ENCODE measurements at places on chromosomes 11 and 22. TPM values are rescaled to one million over a fixed set of nuclear protein-coding genes. Genes with fewer than 3 reads are reported as not detected.

The KRTAP5-2 gene
- total RNA-seq: not detected

The GGTLC3 gene
- not detected for total RNA-seq

The POU2AF3 gene
- total RNA-seq: 2.9 TPM

The LDLRAD3 gene
- total RNA-seq: 3.0 TPM

The THRSP gene
- not detected for total RNA-seq

The KBTBD3 gene
- 8.6 TPM for total RNA-seq

The IGF2 gene
- total RNA-seq: 2,350 TPM

The ABCC8 gene
- 80.5 TPM for total RNA-seq

The TMEM151A gene
- 2.1 TPM for total RNA-seq

The IGHMBP2 gene
- 28.8 TPM for total RNA-seq

GRCh38 chr11:11020747-11021149, 162.9 kb upstream of the ZBED5 start:
- H3K27me3 ChIP-seq: peaks cover 11% of the 10 kb centered on the region
- DNase-seq: no peak
- H3K4me1 ChIP-seq: peaks cover 3% of the 10 kb centered on the region
- no peak overlapping the region for H3K27ac ChIP-seq
- H3K4me3 ChIP-seq: no peak overlapping the region

DNA sequence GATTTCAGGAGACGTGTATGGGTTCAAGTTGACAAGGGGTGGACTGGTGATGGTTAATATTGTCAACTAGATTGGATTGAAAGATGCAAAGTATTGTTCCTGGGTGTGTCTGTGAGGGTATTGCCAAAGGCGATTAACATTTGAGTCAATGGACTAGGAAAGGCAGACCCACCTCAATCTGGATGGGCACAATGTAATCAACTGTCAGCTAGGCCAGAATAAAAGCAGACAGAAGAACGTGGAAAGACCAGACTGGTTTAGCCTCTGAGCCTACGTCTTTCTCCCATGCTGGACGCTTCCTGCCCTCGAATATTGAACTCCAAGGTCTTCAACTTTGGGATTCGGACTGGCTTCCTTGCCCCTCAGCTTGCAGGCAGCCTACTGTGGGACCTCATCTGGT, 1.7 kb upstream of the YPEL4 start:
- H3K4me3 ChIP-seq: no peak overlapping the region
- H3K36me3 ChIP-seq: no peaks in the 10 kb centered on the region
- peaks cover 44% of the 10 kb centered on the region for H3K4me1 ChIP-seq
- DNase-seq: no peak

DNA sequence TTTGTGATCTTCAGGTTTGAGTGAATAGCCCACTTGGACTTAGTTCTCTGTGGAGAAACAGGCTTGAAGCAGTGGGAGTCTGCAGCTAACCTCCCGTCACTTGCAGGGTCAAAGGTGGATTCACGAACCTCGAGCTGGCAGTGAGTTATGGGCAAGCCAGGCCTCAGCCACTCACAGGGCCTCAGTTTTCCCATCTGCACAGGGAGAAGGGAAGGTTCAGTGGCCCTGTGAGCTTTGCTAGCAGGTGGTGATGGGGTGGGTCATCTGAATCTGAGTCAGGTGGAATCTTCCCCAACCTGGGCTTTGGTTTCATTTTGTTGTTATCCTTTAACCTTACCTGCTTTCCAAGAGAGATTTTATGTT, 86.6 kb upstream of the GRIK4 start:
- H3K4me1 ChIP-seq: no peaks in the 10 kb centered on the region
- H3K27me3 ChIP-seq: no peaks in the 10 kb centered on the region
- no peak for DNase-seq
- no peak overlapping the region for H3K27ac ChIP-seq

DNA sequence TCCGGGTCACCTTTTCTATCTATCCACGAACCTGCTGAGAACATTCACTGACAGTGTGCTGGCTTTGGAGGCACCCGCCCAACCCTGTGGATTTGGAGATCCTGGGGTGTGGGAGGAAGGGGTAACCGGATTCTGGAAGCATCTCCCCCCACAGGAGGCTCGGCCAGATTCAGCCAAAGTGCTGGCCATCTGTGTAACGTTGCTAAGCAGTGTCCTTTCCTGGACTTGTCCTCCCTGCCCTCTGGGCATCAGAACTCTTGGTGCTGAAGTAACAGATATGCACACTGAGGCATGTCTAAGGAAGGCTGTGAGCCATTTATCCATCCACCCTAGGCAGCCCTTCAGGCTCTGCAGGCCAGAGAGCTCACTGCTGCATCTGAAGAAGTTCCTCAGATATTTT, 85.7 kb downstream of the SNX19 start:
- no peak for DNase-seq
- no peak overlapping the region for H3K27ac ChIP-seq
- peaks cover 31% of the 10 kb centered on the region for H3K4me1 ChIP-seq
- peaks cover 4% of the 10 kb centered on the region for H3K27me3 ChIP-seq

DNA sequence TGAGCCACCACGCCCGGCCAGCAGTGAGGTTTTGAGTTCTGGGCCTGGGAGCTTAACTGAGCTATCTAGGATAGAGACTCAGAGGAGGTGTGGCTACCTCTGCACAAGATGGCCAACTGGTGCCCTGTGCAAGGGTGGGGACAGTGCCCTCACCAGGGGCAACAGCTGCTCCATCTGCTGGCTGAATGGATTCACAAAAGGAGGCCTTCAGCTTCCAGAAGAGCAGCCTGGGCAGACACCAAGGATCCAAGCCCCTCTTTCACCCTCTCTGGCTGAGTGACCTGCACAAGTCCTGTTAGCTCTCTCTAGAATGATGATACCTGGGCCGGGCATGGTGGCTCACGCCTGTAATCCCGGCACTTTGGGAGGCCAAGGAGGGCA, 33.5 kb upstream of the BAIAP2L2 start:
- H3K27me3 ChIP-seq: no peaks in the 10 kb centered on the region
- no peak overlapping the region for H3K27ac ChIP-seq
- peaks cover 3% of the 10 kb centered on the region for H3K36me3 ChIP-seq
- peaks cover 14% of the 10 kb centered on the region for H3K4me1 ChIP-seq
- no peak for DNase-seq

DNA sequence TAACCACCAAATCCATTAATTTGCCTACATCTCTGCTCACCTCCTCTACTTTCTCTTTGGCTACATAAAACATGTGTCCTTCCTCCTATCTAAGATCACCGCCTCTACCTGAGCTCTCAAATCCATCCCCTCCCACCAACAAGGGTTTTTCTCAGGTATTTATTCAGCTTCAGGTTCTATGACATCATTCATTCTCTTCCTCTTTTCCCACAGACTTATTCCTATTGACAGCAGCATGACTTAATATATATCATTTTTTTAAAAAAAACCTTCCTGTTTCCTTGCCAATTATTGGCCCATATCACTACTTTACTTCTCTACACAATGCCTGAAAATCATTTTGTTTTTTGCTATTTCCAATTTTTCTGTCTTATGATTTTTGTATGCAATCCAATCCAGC, 4.4 kb downstream of the CASP12 start:
- H3K4me1 ChIP-seq: peaks cover 23% of the 10 kb centered on the region
- no peaks in the 10 kb centered on the region for H3K27me3 ChIP-seq
- H3K4me3 ChIP-seq: no peak overlapping the region
- H3K27ac ChIP-seq: no peak overlapping the region

DNA sequence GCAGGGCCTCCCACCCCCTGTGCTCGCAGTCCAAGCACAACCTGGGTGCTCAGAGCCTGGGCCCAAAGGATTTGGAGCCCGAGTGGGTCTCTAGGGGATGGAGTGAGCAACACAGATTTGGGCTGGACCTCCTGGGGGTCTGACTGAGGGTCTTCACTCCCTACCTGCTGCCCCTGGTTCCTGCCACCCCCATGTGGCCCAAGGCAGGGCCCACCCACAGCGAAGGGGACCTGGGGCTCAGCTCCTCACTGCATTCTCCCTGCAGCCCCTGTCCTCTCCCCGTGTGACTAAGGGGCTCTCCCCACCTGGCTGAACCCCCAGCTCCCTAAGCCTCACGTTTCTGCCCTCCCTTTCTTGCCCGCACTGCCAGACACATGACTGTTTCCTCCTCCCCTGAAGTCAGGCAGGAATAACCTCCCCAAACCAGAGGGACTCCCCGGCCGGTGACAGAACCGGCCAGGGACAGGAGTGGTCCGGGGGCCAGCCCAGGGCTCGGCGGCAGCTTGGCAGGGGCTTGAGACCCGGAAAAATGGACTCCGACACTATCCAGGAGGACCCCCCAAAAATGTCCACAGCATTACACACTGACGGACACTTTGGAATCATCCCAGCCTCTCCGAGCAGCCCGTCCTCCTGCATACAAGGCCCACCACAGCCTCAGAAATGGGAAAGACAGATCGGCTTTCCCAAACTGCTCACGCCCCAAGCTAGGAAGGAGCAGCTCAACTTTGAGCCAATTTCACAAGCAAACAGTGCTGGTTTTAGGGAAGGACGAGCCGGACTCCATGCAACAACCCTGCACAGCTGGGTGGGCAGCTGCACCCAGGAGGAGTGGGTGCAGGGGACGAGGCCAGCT, 57.8 kb downstream of the BRD1 start:
- no peak overlapping the region for H3K27ac ChIP-seq
- no peaks in the 10 kb centered on the region for H3K27me3 ChIP-seq
- no peak for DNase-seq
- no peaks in the 10 kb centered on the region for H3K4me1 ChIP-seq
- peaks cover 4% of the 10 kb centered on the region for H3K36me3 ChIP-seq

DNA sequence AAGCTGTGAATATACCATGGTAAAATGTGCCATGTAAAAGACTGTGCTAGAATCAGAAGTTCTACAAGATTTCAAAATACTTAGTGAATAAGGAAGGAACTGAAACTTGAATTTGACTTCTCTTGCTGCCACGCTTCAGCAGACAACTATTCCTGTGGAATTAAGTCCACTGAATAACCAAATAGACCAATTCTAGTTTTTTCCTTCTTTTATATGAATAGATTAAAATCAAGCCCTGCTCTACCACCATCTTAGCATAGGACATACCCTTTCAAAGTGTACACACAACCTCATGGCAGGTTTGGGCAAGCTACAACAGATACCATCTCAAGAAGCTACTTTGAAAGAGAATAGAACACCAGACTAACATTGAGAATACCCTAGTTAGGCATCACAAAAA, 23.4 kb upstream of the CLNS1A start:
- H3K4me3 ChIP-seq: no peak overlapping the region
- H3K36me3 ChIP-seq: no peaks in the 10 kb centered on the region
- no peak overlapping the region for H3K27ac ChIP-seq
- no peaks in the 10 kb centered on the region for H3K4me1 ChIP-seq

DNA sequence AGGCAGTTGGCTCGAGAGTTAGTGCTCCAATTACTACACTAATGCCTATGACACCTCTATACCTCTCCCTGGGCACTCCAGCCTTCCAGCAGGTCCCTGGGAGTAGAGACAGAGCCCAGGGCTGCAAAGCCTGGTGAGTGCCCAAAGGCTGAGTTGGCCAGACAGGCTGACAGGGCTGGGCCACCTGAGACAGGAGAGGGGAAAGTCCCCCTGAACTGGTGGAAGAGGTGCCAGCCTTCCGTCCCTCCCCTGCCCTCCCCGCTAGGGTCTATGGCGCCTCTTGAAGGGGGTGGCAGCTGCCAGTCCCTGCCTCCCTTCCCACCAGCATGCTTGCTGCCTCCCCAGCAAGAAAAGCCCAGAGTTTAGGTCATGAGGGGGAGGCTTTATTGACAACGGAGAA, 3.0 kb downstream of the KCNJ11 start:
- DNase-seq: no peak
- peak overlapping the region; percentile 63 for H3K4me3 ChIP-seq
- H3K27me3 ChIP-seq: peaks cover 5% of the 10 kb centered on the region
- no peaks in the 10 kb centered on the region for H3K36me3 ChIP-seq
- H3K27ac ChIP-seq: peak overlapping the region; percentile 36
- no peaks in the 10 kb centered on the region for H3K4me1 ChIP-seq

GRCh38 chr22:31951194-31952093, 7.1 kb downstream of the YWHAH start:
- DNase-seq: no peak
- peaks cover 52% of the 10 kb centered on the region for H3K36me3 ChIP-seq
- H3K27ac ChIP-seq: peak overlapping the region; percentile 24

DNA sequence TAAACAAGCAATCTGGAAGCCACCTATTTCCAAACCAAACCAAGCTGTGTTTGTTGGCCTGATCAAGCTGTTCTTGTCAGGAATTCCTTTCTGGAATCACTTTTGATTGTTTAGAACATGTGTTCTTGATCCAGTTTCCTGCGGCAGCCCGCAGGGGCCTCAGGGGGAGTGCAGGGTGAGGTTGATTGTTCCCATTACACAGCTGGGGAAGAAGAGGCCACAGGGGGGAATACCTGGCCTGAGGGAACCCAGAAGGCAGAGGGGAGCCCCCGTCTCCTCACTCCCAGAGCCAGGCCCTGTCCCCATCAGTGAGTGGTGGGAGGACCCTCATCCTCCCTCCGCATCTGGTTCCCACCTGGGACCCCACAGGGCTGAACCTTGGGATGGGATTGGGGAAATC, 4.2 kb downstream of the MRGPRD start:
- no peak overlapping the region for H3K27ac ChIP-seq
- H3K4me3 ChIP-seq: no peak overlapping the region
- H3K4me1 ChIP-seq: peaks cover 27% of the 10 kb centered on the region
- no peak for DNase-seq
- H3K27me3 ChIP-seq: peaks cover under 1% of the 10 kb centered on the region

DNA sequence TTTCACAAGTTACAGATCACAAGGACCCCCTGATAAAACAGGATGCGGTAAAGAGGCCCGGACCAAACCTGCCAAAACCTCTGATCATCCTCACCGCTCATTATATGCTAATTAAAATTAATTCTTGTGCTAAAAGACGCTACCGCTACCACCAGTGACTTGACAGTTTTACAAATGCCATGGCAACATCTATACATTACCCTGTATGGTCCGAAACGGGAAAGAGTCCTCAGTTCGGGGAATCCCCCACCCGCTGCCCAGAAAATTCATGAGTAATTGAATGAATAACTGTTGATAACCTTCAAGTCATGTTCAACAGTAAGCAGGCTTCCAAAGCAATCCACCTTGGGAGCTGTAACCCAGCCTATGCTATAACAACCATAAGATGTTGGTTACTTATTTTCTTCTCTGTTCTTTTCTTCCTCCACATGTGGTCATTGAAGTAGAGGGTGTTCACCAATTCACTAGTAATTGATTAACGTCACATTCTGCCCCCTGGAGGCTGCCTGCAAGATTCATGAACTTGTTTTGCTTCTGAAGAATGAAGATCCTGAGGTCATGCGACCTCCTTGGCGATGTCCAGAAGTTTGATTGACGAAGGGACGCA, 20.6 kb downstream of the APOBEC3H start:
- peaks cover 18% of the 10 kb centered on the region for H3K4me1 ChIP-seq
- no peak for DNase-seq
- peaks cover 13% of the 10 kb centered on the region for H3K27me3 ChIP-seq
- no peaks in the 10 kb centered on the region for H3K36me3 ChIP-seq
- no peak overlapping the region for H3K27ac ChIP-seq

- no peaks in the 10 kb centered on the region for H3K36me3 ChIP-seq
- DNase-seq: no peak
- H3K4me1 ChIP-seq: no peaks in the 10 kb centered on the region
- no peak overlapping the region for H3K27ac ChIP-seq
- H3K4me3 ChIP-seq: no peak overlapping the region
These were observed 10.1 kb upstream of the LRP5 start for GRCh38 chr11:68302256-68302655.

GRCh38 chr11:10504490-10504889, 36.5 kb downstream of the RNF141 start:
- no peak overlapping the region for H3K4me3 ChIP-seq
- H3K27ac ChIP-seq: no peak overlapping the region
- H3K4me1 ChIP-seq: peaks cover 9% of the 10 kb centered on the region

Data from type B pancreatic cell (in vitro differentiated cells).